ENCODE measurements at places on chromosomes 16 and 17.
A peak's percentile ranks its signal among the peaks of the same experiment; 100 is the strongest.

DNA sequence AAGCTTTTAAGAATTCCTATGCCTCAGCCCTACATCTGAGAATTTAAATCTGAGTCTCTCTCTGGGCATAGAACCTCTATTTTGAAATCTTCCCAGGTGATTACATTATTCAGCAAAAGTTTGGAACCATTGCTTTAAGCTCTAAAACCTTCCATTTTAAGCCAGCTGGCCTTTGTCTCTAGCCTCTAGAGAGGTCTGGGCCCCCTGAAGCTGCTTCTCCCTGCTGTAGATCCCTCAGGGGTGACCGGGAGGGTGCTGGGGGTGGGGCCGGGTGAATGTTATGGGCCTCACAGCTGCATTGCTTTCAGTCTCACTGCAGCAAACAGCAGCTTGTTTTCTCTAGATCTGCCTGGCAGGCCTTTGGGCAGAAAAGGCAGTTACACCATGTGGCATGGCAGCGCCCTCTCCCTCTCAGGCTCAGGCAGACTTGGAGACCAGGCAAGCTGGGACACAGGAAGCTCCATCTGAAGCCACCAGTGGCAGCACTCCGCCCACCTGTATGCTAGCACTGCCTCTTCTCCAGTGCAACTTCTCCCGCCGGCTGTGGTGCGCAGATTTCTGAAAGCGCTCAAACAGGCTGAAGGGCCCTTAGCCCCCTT lies 66.3 kb downstream of the MPRIP start:
- DNase-seq: peak; percentile 67

- peak; percentile 79 for DNase-seq
Measured at GRCh38 chr16:10979717-10980601, 35.6 kb downstream of the CLEC16A start.

DNA sequence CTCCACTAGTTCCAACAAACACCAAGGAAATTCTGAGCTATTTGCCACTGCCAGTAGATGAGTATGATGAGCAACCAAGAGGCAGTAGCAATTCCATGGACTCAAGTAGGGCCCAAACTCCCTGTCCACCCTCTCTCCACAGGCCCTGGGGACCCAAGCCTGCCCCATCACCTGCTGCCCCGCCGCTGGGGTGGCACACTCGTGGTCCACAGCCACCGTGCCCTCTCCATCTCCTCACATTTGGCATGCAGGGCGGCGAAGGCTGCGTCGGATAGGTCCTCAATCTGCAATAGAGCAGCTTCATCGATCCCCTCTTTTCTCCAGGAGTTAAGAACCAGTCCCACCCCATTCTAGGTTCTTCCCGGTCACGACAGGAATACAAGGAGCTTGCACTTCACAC lies 33.9 kb downstream of the STH start:
- no peak for DNase-seq

- no peak for DNase-seq
Measured at GRCh38 chr16:24999856-25000461, 15.2 kb downstream of the ARHGAP17 start.

DNA sequence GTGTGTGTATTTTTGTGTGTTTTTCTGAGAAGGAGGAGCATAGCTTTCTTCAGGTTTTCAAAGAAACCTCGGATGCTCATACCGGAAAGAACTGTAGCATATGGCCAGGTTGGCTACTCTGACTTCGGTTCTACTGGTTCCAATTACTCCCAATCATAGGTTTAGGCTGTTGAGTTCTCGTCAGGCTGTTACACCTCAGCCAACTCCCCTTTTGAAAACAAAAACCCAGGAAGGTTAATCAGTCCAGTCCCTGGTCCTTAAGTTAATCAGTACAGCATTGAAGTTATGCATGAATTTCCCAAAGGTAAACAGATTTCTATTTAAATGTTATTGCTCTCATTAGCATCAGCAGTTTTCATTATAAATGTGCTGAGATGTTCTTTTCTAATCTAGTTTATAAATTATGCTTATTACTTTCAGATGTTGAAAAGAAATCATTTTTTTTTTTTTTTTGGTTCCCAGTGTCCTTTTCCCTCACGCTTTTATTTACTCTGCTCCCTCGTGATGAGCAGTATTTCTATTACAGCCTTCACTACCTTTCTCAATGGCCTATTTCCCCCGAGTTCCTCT lies 111.0 kb downstream of the NPIPB5 start:
- no peak for DNase-seq

DNA sequence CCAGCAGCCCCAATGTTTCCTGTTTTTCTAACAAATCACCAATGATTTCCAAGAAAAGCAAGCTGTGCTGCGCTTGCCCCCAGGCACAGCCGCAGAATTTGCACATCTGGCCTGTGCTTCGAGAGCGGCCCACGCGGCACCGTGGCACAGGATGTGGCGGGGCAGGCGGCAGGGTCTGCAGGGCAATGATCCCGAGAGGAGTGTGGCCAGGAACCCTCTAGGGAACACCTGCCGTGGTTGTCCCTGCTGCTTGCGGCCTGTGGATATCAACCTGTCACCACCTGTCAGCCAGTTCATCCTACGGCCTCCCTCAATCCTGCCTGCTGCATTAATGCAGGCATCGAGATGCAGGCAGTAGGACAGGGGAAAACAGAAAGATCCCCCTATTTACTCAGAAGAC lies 24.0 kb downstream of the PIK3R5 start:
- no peak for DNase-seq

GRCh38 chr17:55672585-55673501 lies 49.8 kb downstream of the TMEM100 start:
- DNase-seq: no peak

DNA sequence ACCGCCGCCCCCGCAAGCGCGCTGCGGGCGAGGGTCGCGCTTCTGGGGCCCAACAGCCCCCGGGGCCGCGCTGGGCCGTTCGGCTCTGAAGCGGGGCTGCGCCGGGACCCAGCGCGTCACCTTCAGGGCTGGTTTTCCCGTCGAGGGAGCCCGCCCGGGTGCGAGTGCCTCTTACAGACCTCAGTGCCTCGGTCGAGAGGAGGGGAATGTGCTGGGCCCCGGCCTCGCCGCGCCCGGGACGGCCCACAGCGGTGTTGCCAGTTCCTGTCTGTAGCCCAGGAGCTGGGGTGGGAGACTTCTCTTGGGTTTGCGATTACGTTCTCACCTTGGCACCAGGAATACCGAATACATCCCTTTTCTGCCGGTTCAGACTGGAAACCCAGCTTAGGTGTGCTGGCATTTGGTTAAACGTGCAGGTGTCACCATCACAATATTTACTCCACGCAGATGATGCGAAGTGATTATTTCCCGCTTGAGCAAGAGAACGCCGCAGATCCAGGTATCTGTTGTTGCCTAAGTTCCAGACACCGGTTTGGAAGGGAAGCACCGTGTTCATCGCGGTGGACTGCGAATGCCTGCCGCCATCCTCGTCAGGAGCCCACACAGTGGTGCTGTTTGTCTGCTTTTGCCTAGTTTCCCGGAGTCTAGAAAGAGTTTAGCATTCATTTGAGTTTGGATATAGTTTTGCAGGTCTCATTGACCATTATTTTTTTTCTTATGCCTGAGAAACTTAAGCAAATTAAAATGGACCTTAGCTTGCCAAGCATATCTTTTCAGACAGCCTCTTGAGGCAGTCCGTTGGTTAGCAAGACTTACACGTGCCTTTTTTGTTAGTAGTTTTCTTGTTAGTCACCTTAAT lies 914 bp downstream of the MAP1LC3B start:
- DNase-seq: peak; percentile 55

- DNase-seq: no peak
Measured at GRCh38 chr16:77987810-77988209, 34.5 kb upstream of the CLEC3A start.

- no peak for DNase-seq
Measured at GRCh38 chr17:28865946-28866752, 11.3 kb downstream of the ERAL1 start.

All from head of caudate nucleus (tissue), 42 donors.